ENCODE measurements at places on chromosomes 2 and 18.
A peak's percentile ranks its signal among the peaks of the same experiment; 100 is the strongest.

DNA sequence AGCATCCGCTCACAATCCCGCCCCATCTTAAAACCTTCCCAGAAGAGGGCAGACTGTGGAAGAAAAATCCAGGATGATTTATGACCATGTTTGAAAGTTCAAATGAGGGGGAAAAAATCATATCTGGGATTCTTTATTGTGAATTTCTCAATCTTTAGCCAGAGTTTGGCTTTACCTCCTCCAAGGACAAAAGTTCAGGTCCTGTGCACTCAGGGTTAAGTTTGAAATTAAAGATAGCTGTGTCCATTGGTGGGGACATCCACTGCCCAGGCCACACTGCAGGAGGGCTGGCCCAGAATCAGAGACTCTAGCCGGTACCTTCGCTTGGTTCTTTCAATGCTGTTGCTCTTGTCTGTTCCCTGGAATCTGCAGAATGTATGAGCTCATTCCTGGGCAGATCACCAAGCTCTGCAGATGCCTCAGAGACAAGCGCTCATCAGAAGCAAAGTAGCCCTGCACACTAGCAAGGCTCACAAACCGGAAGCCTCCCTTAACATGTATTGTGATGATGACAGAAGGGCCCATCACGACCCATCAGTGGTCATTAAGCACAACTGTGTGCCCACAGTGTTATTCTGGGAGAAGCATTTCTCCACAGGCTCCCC, 375.3 kb upstream of the KLHL29 start:
- DNase-seq = no peak

DNA sequence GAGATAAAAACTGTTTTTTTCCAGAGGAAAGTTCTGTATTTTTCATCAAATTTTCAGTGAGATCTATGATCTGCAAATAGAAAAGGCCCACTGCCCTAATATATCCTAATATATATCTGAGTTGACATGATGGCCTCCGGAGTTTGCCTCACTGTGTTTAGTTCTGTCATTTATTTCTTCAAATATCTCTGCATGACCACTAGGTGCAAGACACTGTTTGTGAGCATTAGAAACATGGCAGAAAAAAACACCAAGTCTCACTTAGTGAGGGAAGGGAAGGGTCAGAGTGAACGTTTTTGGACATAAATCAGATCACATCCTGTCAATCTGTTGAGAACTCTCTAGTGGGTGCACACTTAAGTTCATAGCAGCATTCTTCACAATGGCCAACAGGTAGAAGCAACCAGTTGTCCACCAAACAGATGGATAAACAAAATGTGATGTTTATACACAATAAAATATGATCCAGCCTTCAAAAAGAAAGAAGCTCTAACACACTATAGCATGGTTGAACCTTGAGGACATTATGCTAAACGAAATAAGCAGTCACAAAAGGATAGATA, 53.4 kb downstream of the SPIRE1 start:
- no peak for DNase-seq

- DNase-seq = no peak
Observed at GRCh38 chr18:57787068-57787685, 15.9 kb downstream of the ATP8B1 start.

GRCh38 chr2:224407241-224407701, 5.4 kb upstream of the FAM124B start:
- no peak for DNase-seq

DNA sequence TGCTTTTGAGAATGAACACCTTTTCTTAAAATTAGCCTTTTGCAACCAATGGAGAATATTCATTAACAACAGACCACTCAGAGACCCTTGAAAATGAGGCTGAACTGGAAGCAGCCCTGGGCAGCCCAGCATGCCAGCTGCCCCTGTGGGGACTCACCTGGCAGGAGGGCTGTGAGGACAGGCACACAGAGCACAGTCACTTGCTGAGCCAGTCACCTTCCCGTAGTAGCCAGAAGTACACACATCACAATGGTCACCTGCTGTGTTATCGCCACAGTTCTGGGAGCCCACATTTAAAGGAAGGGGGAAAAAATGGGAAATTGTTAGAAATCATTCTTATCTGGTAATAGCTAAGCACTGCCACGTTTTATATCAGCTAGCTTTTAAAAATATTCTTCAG, 115.5 kb downstream of the LAMA1 start:
- no peak for DNase-seq

- no peak for DNase-seq
Observed at GRCh38 chr2:216298719-216299495, 73.4 kb downstream of the MARCHF4 start.

DNA sequence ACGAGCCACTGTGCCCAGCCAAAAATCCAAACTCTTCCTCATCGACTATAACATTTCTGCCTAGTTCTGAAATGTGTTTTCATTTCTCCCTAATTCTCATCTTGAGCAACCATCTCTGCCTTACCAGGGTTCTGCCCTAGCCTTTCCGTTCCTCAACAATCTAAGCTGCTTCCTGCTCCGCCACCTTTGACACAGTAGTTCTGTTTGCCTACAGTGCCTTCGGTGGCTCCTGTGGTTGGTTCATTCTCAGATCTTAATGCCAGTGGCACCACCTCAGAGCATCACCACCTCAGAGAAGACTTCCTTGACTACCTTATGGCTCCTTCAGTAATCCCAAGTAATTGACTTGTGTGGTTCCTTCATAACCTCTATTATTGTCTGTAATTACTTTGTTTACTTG, 3.8 kb downstream of the SOCS6 start:
- no peak for DNase-seq

DNA sequence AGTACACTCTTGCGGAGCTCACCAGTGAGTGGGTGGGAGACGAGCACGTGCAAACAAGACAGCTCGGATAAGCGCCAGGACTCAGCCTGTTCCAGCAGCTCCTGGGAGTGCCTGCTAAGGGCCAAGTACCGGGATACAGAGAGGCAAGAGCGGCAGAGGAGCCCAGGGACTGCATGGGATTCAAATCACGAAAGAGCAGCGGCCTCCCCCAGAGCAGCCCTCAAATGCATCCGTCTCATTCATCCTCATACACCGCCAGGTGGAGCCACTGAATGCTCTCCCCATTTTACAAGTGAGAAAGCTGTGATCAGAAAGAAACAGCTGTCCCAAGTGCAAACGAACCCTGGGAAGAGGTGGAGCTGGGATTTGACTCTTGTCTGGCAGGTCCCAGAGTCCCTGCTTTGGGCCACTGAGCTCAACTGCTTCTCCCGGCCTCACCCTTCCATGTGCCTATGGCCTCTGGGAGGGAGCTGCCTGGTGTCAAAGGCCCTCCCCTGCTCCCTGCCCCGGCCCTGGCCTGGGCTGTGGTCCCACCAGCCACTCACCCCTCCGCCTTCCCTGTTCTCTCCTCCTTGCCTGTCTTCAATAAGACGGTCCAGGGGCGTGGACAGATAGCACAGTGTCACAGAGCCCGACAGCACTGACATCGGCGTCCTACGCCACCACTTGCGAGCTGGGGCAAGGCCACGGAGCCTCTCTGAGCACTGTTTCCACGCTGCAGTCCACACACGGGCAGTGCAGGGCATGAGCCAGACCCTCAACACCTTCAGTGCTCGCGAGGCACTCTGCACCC, 72.8 kb upstream of the TAF1B start:
- peak; percentile 54 for DNase-seq

GRCh38 chr2:63619328-63619727, 30.6 kb downstream of the MDH1 start:
- no peak for DNase-seq

DNA sequence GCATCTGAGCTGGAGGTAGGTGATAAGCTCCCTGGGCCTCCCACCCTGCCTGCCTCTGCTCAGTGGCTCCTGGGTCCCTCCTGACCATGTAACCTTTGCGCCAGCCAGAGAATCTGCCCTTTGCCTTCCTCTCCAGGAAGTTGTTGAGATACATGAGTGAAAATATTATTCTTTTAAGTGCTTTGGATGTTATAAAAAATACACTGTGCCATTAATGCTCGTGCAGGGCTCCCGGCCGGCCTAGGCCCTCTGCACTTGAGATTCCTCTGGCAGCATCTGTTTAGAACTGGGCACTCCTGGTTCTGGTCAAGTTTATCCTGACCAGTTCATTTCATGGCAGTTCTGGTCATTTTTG, 18.8 kb downstream of the AGAP1 start:
- no peak for DNase-seq

DNA sequence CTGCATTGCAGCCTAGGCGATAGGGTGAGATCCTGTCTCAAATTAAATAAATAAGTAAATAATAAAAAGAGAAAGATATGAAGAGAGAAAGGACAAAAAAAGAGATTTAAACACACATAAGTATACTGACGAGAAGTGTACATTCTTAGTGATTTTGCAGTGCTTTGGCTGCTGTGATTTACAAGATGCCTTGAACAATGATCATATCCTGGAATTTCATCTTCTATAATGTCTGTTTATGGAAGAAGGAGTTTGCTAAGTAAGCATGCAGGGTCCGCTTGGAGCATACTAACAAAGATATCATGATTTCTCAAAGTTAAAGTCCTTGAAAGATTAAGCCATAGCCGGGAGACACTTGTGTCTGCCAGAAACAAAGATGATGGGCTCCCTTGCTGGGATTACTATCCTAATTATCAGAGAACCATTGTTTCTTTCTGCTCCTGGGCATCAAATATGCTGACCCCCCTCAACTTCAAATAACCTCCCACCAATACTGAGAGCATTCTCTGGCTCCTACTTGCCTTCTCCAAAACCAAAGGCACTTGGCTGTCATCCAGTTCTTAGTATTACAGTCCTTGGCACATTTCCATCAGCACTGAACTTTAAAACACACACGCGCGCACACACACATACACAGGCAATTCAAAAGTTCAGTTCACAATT, 47.5 kb upstream of the STAM2 start:
- no peak for DNase-seq

DNA sequence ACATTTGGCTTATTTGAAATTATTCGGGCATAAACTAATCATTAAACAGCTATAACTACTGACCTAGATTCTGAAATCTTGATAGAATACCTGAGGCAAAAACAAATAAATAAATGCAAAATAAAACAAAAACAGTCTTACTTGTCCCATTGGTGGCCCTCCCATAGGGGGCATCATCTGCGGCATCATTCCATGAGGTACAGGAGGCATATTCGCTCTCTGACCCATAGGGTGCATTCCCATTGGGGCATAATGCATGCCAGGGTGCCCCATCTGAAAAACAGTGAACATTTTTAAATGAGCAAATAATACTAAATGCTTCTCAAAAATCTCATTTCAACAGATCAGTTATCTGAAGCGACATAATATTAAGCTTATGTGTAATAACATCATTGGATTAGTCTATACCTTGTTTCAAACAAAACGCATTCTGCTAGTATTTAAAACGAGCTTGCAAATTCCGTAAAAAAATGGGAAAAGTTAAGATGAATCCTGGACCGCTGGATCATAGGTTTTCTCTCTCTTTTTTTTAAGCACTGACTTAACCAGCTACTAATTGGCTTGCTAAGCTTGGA, 1.3 kb downstream of the PRPF40A start:
- DNase-seq = peak; percentile 5

DNA sequence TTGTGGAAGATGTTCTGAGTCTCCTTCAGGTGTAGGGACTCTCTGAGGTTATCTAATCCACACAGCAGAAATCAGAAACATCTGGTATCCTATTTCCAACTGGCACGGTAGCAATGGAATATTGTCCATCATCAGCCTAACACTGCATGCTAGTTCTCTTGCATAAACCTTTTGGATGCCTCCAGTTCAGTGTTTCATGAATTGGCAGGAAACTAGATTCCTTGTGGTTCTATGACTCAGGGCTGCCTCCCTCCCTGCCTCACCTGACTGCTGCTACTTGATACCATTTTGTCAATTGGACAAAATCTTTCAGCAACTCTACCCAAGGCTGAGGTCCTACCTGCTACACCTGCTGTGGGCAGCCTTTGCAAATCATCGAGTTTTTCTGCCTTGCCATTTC, 130.9 kb downstream of the TPGS2 start:
- no peak for DNase-seq

- peak; percentile 92 for DNase-seq
Observed at GRCh38 chr2:136131961-136132824, 14.2 kb upstream of the CXCR4 start.

DNA sequence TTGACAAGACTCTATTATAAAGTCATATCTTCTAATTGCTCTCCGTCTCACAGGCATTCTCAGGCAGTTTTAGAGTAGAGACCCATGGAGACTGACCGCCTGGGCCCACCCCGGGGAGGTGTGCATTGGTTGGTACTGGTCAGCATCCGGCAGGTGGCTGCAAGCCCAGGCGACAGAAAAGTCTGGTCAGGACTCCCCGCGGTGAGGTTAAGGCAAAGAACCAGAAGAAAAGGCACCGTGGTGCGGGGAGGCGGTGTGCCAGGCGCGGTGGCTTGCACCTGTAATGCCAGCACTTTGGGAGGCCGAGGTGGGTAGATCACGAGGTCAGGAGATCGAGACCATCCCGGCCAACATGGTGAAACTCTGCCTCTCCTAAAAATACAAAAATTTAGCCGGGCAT, 32.5 kb downstream of the AMER3 start:
- no peak for DNase-seq

GRCh38 chr2:55120634-55121359, 70.5 kb upstream of the RTN4 start:
- no peak for DNase-seq

GRCh38 chr2:177622521-177622920, 229.9 kb downstream of the AGPS start:
- DNase-seq = no peak

All from central memory CD4-positive, alpha-beta T cell (primary cell).